ENCODE measurements at places on chromosomes 1 and 21.

GRCh38 chr1:240189386-240189989 is 97.8 kb downstream of the FMN2 start:
- no peak for DNase-seq

DNA sequence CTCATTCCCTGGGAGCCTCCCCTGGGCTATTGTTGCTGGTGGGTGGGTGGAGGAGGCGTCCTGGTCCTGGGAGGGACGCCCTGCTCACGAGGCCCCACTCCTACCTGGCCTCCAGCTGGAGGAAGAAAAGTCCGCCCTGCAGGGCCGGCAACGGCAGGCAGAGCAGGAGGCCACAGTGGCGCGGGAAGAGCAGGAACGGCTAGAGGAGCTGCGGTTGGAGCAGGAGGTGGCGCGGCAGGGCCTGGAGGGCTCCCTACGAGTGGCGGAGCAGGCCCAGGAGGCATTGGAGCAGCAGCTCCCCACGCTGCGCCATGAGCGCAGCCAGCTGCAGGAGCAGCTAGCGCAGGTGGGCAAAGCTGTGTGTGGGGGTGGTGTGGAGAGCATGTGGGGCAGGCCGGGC is 24.9 kb downstream of the CROCC start:
- no peak for DNase-seq

- peak; percentile 22 for DNase-seq
Measured at GRCh38 chr1:156677616-156678596, 699 bp upstream of the NES start.

GRCh38 chr1:151131701-151132334 is 14.6 kb downstream of the SEMA6C start:
- no peak for DNase-seq

DNA sequence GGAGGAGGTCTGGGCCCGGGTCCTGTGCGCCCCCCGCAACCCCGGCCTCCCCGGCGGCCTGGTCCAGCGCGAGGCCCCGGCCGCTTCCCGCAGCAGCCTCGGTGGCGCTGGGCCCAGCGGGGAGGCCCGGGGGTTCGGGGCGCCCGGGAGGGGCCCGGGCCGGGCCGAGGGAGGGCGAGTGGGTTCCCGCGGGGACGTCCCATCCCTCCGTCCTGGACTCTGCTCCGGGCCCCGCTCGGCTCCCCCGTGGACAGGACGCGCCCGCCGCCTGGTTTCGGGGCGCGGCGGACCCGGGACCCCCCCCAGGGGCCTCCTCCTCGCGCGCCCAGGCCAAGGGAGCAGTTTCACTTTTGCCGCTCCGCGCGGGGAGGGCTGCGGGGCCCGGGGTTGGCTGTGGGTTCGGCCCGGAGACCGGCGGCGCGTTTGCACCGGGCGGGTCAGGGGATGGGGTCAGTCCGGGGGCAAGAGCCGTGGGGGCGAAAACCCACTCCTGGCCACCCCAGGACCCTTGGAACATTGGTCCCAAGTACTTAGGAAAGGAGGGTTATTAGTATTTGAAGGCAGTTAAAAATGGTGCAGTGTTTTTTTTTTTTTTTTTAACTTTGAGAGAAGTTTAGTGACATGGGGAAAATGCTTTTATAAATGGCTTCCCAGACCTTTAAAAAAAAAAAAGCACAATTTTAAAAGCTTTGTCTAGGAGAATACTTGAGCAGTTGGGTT is 677 bp downstream of the AGPAT3 start:
- DNase-seq = peak; percentile 60

DNA sequence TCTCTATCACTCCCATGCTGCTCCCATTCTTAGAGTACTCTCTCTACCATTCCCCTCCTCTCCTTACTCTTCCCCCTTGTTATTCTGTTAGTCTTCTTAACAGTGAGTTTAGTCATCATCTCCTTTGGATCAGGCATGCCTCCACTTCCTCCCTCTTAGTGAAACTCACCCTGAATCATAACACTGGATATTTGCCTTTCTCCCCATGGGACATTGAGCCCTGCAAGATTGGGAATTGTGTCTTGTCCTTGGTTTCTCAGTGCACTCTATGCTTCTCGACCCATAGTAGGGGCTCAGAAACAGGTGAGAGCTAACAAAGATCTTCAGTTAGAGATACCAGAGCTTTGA is 68.3 kb upstream of the GCLM start:
- DNase-seq = no peak

- no peak for DNase-seq
Measured at GRCh38 chr1:118989878-118990378, 1.8 kb upstream of the TBX15 start.

DNA sequence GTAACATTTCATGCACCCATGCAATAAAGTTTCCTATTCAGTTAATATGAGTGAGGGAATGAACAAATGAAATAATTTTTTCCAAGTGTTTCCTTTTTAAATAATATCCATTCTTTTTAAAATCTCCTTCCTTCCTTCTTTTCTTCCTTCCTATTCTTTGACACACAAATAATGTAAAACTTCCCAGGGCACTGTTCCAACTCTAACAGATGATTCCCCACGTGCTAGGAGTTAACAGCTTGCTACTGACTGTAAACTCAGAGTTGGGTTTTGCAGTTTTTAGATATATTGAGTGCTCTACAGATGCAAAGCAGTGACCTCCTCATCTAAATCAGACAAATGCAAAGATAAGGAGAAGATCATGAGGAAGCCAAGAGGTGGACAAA is 54.0 kb upstream of the POU2F1 start:
- no peak for DNase-seq

GRCh38 chr1:115655306-115655663 is 13.5 kb downstream of the VANGL1 start:
- no peak for DNase-seq

- DNase-seq = no peak
Measured at GRCh38 chr1:160522622-160523345, at the start of gene SLAMF6. Gene SLAMF6, minus strand, starts transcription at chr1:160523255. Its CDS starts 63 bp downstream, at chr1:160523192.

DNA sequence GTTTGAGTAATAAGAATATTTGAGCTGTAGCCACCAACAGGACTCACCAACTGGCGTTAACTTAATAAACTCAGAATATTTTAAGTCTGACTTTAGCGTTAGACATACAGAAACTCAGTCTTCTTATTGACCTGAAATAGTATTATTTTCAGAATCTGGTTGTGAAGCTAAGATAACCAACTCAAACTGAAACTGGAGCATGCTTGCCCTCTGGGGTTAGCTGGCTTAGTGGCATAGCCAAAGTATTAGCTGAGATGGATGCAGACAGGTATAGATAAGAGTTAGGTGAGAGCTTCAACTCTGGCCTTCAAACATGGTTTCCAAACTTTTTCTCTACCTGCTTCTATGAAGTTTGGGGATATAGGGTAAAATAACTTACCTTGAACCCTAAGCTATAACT is 40.5 kb downstream of the AMY1C start:
- no peak for DNase-seq

DNA sequence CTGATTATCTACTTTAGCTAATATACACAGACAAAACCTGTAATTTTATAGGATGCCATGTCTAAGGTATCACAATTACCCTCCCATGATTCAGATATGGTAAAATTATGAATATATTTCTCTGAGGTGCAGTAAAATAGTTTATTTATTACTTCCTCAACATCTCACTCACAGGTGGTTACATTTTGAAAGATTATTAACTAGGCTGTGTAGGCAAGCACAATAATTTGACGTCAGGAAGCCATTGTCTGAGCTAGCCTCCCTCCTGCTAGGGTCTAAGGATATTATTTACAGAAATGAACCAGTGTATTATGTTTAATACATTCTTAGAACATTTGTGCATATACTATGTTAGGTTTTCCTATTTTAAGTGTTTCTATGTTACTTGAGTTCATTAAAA is 69.9 kb upstream of the ADGRL2 start:
- DNase-seq = no peak

DNA sequence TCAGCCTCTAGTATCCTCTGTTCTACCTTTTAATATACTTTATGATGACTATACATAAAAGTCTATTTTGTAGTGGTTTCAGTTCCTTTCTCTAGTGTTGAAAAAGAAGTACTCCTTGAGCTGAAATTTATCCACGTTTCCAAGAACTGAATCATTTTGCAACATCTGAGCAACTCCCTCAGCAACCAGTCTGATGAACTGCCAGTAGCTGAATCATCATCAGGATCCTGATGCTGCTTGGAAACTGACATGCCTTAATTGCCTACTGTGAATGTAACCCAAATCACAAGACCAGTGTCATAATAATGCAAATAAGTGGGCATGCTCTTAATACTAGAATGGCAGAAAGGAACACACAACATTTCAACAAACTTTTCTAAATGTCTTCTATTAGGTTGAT is 103.3 kb downstream of the CYYR1 start:
- no peak for DNase-seq

DNA sequence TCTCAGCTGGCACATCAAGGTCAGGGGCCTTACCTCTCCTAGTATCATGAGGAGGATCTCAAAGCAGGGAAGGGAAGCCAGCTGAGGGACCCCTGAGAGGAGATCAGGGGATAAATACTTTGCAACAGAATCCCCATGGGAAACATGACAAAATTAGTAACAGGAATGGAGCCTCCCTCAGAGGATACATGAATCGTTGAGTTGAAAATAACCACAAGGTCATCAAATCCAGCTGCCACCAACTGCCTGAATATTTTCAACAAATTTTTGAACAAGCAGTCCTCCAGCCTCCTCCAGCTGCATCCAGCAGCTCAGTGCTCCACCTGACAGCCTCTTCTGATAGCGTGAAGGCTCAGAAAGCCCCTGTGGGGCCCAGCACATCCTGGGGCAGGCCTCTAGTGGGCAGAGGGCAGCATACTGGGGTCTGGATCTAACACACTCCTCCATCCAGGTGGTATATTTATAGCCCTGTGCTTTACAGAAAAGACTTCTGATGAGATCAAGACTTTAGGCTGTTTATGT is 404.3 kb downstream of the NTNG1 start:
- no peak for DNase-seq

DNA sequence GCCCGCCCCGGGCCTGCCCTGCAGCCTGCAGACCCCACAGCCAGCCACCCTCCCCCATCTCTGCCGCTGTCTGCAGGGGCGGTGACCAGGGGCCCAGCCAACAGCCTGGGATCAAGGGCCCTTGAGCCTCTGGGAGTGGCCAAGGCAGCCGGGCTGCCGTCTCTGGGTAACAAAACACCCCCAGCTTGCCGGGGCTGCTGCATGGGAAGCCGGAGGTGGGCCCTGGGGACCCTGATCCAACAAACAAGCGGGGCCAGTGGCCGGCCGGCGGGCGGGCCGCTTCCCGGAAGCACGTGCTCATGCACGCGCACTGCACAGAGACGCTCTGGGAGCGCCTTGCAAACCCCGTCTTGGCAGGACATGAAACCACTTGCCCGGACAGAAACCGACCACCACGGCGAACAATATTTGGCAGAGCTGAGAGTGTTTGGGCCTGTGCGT is 13.2 kb downstream of the MEGF6 start:
- DNase-seq = no peak

- DNase-seq = no peak
Measured at GRCh38 chr21:21383126-21383525, 384.9 kb downstream of the NCAM2 start.

DNA sequence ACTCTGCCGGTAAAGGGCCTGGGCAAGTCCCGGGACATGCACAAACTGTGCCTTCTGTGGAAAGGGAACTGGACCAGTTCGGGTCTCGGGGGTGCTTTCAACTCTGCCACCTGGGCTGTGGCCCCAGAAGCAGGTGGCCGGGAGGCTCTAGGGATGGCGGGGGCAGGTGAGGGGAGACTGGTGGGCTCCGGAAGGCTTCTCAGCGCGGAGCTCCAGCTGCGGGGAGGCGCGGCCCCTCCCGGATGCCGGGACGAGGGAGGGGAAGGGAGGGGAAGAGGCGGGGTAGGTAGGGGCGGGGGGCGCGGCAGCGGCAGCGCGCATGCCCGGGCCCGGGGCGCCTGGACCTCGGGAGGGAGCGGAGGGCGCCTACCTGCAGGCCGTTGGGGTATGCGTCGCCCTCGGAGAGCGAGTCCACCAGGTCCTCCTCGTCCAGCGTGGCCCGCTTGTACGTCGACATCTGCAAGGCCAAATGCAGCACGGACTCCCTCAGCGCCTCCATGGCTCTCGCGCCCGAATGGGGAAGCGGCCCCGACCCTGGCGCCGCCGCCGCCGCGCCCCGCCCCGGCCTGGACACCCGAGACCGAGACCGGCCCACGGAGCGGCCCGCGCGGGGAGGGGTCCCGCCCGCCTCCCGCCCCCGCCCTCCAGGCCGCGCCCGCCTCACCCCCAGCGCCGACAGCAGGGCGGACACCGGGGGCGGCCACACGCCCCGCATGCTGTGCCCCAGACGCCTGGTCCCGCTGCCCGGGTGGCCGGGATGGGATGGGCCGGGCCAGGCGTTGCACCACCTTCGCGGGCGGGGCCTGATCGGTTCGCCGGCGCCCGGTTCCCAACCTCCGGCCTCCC is at the start of gene ECE1:
Gene ECE1 (minus strand): TSS at position 764 of the 846 bp plus-strand sequence. CDS start 49 bp downstream, at position 715.
- DNase-seq = peak; percentile 58

DNA sequence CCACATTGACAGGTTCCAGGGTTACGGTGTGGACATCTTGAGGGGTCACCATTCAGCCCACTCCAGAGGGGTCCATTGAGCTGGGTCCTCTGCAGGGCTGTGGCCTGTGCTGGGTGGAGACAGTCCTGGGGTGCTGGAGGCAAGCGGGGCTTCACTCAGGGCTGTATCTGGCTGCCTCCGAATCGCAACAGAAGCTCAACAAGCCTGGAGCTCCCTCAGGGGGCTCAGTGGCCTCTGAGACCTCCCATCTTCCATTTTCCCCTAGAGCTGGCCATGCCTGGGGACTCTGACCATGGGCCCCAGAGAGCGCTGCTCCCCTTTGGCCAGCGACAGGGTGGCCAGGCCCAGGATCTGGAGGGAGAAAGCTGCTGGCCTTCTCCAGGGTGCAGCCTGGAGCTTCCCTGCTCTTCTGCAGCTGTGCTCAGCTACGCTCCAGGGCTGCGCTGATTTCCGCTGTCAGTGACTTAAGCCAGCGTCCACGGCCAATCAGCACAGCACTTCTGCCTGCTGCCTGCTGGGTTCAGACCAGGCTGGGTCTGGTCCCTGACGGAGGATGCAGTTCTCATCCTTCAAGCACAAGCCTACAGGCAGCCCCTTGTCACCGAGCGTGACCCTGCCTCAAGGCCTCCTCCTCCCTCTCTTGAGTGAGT is 45.0 kb upstream of the ADARB1 start:
- DNase-seq = no peak

DNA sequence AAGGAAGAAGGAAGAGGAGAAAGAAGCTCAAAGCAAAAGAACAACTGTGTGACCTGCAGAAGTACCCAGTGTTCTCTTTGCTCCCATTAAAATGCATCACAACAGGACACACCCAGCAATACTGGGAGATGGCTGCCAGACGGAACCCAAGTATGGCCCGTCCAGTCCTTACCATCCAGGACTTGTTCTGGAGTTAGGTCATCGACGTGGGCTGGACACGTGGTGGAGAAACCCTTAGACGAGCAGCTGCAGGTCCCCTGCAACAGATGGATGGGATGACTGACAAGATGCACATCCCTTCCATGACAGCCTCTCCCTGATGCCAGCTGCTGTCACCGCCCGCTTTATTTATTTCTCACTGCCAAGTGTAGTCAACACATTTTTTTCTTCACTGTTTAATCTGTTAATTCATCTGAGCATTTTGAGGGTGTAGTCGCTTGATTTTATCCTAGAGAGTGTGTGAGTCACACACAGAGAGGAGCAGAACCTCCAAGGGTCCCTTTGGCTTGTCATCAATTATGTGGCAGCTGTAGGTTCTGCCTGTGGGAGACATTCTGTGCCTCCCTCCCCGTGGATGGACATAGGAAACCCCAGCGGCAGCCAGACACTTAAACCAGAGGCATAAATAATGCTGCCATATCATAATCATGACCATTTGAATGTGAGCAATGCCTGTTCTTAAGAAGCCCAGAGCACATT is 80.9 kb downstream of the ABCA4 start:
- DNase-seq = no peak

Data from CD4-positive, alpha-beta T cell treated with Interleukin-1 beta for 1 hour (primary cell).